ENCODE measurements at places on chromosomes 7 and 10.

DNA sequence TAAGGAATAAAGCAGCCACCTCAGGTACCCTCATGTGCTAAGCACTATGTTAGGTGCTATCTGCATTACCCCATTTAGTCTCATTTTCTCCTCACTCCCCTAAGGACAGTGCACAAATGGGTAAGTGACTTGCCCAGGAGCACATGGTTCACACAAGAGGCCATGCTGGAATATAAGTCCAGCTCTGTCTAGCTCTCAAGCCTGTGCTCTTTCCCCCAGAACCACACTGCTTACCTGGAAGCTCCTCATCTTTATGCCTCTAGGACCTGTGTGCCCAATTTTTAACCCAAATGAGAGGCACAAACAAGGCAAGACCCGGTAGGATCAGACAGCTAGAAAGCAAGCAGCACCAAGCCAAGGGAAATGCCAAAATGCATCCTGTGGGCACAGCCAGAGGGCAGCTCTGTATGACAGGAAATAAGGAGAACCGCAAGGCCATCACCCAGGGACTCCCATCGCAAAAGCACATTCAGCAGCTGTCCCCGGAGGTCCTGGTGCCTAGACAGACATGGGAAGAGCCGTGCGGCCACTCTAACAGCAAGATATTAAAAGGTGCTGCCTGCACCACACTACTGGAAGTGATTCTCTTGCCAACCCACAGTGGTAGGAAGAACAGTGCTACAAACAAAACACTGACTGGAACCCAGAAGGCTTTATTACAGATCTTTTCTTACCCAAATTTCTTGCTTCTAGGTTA is 88.1 kb downstream of the GSAP start:
- DNase-seq = no peak

DNA sequence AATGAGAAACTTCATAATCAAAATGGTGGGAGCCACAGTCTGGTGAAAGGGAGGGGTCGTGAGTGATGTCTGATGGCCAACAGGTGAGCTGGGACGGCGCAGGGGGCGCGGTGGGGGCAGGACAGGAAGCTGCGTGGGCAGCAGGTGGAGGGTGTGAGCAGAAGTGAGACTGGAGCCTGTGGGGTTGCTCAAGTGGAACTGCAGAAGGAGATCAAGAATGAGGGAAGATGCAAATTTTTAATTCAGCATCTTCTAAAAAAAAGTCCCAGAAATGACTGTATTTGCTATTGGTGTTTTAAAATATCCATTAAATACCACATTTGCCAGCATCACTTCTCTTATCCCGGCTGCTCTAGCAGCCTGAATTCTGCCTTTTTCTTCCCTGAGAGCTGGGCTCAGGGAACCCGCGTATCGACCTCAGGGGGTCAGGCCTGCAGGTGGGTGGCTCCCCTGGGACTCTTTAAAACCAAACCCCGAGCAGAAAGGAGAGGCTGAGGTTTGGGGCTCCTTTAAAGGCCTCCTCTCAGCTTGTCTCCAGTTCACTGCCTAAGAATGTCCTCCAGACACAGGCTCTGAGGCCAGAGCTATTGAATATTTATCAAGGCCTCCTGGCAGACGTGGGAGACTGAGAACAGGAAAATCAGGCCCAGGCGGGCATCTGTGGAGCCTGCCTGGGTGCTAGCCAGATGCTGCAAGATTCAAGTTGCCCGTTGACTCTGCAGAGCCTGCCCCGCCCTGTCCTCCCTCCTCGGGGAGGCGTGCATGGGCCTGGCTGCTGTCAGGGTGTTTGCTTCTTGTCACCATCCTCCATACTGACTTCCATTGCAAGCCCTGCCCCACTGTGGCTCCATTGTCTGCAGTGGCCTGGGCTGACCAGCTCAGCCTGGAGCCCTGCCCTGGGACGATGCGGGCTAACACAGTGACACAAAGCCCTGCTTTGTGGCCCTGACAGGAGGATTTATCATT is 53.9 kb downstream of the SYPL1 start:
- no peak for DNase-seq

GRCh38 chr7:12861070-12861469 is 173.6 kb downstream of the ARL4A start:
- DNase-seq = no peak

GRCh38 chr10:115093286-115093775 is at the start of gene ATRNL1:
TSS of gene ATRNL1 (plus strand) at chr10:115093365. CDS start at chr10:115093751, 386 bp downstream.
- no peak for DNase-seq

GRCh38 chr7:36227223-36227622 is 74.2 kb downstream of the EEPD1 start:
- peak; percentile 35 for DNase-seq

DNA sequence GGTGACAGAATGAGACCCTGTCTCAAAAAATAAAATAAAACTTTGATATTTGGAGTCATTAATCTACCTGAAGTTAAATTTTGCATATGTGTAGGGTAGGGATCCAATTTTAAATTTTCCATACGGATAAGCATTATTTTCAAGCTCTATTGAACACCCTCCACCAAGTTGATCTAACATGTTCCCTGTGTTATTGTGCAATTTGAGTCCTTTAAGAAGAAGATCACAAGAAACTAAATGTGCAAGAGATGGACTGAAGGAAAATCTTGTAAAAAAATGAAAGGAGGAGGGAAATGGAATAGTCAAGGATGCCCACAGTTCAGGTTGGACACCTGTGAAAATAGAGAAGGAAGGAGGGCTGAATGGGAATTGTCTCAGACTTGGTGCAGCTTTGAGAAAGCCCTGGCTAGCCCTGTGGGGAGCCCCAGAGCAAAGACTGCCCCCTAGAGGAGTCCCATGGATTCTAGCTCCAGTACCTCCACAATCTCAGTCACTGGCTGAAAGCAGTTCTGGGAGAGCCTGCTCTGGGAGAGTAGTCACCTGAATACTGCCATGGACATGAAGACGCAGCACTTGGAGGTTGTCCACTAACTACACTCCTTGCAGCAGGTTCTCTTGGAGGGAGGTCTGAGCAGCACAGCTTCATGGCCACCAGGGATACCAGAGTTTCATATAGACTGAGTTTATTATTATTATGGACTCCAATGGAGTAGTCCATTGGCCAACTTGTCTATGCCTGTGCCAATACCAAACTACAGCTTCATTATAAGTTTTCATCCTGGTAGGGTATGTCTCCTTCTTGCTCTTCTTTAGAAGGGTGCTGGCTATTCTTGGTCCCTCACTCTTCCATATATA is 5.7 kb upstream of the TIAL1 start:
- DNase-seq = peak; percentile 25

DNA sequence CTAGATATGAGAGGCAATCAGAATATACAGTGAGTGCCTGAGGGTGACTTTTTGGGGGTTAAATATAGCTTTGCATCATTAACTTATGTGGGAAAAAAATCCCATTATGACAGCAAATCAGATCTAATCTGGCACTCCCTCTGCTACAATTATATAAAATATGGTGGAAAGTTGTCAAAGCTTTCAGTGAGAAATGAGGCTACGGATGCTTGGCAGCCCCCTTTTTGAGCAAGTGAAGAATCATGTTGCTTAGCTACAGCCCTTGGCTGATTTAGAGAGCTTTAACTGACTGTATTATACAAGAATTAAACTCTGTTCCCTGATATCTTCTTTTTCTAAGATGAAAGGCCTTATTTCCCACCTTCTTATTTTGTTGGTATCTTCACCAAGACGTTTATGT is 57.4 kb downstream of the GPR158 start:
- no peak for DNase-seq

DNA sequence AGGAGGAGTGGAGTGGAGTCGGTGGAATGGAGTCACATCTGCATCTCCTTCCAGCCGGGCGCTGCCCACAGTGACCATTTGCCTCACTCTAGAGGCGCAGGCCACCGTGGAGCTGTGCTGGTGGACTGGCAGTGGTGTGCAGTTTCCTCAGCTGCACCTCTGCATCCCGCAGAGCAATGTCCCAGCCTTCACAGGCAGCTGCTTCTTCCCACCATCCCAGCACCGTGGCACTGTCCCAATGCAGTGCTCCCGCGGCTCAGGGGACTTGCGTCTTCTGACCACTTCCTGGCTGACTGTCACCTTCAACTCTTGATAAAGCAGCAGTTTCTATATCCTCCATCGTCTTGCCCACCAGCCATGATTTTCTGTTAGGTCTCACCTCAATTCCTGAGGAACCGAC is 90.3 kb upstream of the SFMBT2 start:
- DNase-seq = no peak

DNA sequence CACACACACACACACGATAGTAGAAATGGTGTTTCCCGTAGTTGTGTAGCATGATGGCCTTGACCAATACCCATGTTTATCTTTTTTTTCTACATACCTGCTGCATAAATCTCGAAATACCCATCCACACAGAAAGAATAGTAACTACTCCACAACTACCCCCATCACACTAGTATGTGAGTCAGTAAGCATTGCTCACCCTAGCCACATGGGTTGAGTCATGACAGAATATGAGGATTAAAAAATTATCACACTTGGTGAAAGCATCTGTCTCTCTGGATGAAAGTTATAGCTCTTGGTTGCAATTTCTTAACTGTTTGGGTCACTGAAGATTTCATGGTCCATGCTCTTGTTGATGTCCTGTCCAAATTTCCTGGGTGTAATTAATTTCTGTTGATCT is 103.4 kb upstream of the MDFIC start:
- peak; percentile 50 for DNase-seq

DNA sequence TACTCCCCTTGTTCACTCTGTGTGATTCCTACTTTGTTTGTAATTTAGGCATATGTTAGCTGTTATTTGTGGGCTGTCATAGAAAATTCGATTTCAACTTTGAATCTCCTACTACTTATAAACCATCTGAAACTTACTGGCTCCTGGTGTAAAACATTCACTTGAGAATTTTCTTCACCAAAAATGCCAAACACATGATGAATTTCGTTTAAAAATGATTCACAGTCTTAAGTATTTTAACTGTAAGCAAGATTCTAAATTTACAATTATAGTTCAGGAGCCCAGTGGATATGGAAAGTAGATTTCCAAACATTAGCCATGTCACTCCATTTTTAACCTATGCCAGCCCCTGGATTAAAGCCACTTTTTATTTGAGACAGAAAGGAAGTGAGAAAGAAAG is 3.1 kb downstream of the CPED1 start:
- DNase-seq = peak; percentile 70

DNA sequence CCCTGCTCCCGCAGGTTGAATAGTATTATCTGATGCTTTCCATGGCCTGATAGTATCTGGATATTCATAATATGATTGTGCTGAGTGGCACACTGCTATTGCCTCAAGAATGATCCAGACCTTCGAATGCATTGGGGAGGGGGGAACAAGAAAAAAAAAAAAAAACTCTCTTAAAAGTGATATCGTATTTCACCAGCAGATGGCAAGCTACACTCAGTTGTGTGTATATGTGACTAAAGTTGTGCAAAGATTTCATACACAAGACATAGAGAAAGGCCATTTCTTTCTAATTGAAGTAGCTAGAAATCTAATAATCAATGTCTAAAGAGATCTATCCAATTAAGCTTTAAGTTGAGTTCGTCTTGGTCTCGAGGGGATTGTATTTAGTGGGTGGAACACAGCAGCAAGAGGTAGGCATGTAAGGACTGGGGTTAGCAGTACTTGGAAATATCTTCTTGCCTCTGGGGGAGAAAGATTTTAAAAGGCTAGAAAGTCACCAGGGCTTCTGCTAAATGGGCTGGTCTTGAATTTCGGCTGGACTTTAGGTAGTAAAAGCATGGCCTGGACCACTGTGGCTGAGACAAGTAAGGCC is 15.3 kb downstream of the SFRP4 start:
- no peak for DNase-seq

DNA sequence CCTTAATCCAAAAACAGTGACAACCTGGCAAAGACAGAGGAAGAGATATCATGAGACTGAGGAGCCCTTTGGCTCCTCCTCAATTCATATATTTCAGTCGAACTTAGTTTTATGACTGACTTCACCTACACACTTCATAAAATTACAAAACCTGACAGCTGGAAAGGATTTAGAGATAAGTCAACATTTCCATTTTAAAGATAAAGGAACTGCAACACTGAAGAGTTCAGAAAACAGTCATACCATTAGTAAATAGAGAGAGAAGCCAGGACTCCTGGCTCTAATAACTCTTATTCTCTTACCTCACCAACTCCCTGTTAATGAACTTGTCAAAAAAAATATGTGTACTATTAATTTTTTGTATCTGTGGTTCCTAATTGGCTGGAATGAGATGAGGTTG is 141.0 kb upstream of the COL1A2 start:
- no peak for DNase-seq

DNA sequence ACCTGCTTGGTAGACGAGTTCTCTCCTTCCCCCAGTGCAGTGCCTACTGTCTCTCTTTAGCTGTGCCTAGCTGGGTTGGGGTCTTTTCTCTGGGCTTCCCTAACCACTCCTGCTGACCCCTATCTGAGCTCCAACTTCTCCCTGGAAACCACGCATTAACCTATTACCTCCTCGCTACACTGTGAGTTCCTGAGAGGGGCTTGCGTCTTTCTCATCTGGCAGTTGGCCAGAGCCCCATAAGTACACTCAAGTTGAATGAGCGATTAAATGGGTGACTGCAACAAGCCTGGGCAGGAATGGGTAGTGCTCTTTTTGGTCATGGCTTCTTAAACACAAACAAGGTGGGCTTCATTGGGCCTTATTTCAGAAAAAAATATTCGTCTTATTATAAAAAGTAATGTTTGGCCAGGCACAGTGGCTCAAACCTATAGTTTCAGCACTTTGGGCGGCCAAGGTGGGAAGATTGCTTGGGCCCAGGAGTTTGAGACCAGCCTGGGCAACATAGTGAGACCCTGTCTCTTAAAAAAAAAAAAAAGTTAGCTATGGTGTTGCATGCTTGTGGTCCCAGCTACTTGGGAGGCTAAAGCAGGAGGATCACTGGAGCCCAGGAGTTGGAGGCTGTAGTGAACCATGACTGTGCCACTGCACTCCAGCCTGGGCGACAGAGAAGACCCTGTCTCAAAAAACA is 41.4 kb downstream of the SYPL1 start:
- no peak for DNase-seq

DNA sequence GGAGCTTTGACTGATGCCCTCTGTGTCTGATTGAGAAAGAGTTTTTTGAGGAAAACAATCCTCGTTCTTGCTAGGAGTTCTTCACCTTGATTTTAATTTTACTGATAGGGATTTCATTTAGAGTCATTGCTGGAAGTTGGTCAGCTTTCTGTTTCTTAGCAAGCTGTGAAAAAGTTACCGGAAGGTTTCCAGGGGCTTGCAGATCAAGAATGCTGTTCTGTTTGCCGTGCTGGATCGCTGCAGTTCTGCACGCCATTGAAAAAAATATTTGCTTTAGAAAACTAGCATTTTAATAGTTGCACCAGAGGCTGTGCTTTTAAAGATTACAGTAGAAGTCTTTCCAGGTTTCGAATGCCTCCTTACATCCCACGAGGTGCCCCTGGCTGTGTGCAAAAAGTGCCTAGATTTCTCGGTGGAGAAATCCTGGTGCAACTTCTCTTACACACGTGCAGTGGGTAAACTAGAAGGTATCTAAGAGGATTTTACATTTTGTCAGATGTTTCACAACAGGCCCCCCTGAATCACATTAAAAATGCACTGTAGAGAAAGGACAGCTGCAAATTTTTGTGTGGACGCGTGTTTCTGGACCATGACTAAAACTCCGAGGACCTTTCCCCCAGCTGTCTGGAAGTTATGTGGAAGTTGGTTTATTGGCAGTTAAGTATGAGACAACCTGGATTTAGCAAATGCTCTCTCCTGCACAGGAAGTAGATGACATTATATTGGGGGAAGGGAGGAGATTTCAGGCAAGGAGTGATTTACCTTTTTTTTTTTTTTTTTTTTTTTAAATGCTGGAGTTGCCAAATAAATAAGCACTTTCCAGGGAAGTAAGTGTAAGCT is 5.8 kb downstream of the TCF7L2 start:
- peak; percentile 77 for DNase-seq

- DNase-seq = no peak
Observed at GRCh38 chr10:26844396-26844975, 16.3 kb downstream of the ABI1 start.

- DNase-seq = no peak
Observed at GRCh38 chr10:3222626-3223025, 50.0 kb upstream of the PITRM1 start.

GRCh38 chr10:22427101-22427500 is 81.8 kb downstream of the SPAG6 start:
- no peak for DNase-seq

Data from HFFc6 (cell line).